ENCODE measurements at places on chromosomes 3 and 15.

GRCh38 chr15:40372981-40373380, 9.5 kb upstream of the KNSTRN start:
- DNase-seq, result no peak

GRCh38 chr3:13500133-13500885, 20.2 kb downstream of the HDAC11 start:
- no peak for DNase-seq

GRCh38 chr3:190426806-190427507, 22.7 kb downstream of the TMEM207 start:
- no peak for DNase-seq

GRCh38 chr3:189304465-189305351, 132.9 kb downstream of the TPRG1 start:
- no peak for DNase-seq

DNA sequence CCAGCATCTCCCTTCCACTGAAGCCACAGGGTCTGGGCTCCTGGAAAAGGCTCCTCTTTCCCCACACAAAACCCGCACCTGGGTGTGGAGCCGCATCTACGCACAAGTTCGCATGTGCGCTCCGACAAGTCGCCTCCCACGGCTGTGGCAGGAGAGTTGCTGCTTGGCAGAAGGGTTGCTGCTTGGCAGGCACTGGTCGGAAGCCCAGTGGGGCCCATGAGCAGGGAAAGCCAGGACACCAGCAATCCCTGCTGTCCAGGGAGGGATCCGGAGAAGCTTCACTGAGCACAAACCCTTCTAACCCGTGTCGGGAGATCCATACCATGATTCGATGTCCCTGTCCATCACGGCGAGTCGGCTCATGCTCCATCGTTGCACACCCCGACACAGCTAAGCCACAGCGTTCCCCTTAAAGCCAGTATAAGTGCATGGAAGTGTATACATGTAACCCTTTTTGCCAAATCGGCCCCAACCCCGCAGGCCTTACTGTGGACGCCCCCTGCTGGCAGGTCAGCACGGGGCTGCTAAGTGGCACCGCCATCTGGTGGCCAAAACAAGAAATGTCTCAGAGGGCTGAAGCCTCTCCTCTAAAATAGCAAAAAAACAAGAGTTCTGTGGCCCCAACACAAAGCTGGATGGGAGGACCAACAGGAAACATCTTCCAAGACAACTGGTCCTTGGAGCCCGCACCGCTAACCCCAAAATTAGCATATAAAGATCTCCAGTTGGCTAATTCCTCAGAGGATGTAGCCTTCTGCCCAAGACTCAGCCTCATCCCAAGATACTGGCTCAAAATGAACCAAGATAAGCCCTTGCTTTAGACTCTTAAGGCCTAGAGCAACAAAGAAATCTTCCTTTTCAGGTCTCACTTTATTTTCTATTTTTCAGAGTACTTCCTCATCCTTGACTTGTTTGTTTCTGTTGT, 8.3 kb downstream of the ANKRD63 start:
- DNase-seq, result peak; percentile 98

GRCh38 chr3:58585005-58585786, 8.0 kb upstream of the FAM107A start:
- peak; percentile 83 for DNase-seq

DNA sequence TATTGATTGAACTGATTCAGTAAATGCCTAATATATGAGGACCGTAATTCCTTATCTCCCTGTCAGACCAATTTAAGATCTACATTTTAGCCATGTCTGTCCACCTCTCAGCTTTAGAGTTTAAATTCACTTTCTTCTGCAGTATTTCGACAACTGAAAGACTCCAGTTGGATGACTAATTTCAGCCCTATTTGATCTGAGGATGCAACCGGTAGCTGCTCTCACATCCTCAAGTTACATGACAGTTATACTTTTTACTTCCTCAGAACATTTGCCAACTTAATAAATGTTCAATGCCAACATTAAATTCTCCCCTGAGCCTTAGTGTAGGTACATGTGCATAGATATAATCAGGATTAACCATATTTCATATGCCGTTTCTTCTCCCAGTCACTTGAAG, 2.5 kb upstream of the HHLA2 start:
- DNase-seq, result no peak

DNA sequence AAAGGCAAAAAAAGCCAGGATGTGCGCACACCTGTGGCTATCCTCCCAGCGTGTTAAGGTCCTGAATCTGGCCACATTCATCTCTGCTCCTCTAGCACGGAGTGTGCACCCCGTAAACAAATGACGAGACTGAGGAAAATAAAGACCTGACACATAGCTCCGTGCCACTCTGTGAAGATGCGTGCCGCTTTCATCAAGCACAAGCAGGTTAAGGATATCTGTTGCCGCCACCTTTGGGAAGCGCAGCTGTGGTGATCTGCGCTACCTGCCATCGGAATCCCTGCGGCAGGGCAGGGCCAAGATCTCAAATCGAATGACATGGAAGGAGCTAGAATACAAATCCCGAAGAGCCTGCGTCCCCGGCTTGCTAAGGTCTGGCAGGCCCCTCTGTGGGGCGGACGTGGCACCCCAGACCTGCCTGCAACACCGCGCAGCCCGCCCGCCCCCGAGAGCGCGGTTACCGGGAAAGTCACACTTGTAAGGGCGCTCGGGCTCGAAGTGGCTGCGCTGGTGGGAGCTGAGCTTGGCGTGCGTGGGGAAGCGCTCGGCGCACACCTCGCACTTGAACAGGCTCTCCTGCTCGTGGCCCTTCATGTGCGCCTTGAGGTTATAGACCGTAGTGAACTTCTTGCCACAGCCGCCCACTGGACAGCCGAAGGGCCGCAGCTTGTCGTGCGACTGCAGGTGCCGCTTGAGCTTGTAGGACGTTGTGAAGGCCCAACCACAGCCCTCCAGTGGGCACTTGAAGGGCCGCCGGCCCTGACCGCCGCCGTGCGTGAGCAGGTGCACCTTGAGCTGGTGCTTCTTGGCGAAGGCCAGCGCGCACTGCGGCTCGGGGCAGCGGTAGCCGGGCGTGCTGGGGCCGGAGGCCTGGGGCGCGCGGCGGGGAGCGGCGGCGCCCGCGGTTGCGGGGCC, 936 bp downstream of the ZXDC start:
- DNase-seq, result peak; percentile 69

DNA sequence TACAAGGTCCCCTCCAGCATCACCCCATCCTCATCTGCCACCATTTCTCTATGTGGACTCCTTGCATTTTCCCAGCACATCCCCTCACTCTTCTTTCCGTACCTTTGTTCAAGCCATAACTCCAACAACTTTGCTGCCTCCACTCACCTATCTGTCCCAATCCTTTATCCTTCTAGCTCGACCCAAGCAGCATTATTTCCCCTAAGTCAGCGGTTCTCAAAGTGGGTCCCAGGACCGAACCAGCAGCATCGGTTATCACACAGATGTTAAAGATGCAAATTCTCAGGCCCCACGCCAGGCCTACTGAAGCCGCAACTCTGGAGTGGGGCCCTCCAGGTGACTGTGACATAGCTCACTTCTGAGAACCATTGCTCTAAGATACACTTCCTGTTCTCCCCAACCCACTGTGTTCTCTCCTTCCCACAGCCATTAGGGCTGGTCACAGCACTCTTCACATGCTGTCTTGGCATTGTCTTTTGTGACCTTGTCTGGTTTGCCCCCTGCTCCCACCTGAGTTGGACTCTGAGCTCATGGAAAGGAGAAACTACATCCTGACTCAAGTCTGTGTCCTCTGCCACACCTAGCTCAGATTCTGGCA, 56.2 kb downstream of the AAGAB start:
- no peak for DNase-seq

GRCh38 chr3:62805580-62806277, 69.5 kb downstream of the CADPS start:
- no peak for DNase-seq
